ENCODE measurements at places on chromosomes 12 and 14. TPM values are rescaled to one million over a fixed set of nuclear protein-coding genes. Genes with fewer than 3 reads are reported as not detected.

The CFAP251 gene
- total RNA-seq: 13.5 TPM

The KRT81 gene
- total RNA-seq: not detected

The GPD1 gene
- 2.6 TPM for total RNA-seq

GRCh38 chr12:114767906-114768722 is 84.1 kb upstream of the TBX3 start:
- DNase-seq: no peak

The LRRC43 gene
- total RNA-seq: 1.4 TPM

- DNase-seq: no peak
Observed at GRCh38 chr12:127025545-127025944, 1241.4 kb upstream of the TMEM132C start.

The VPS37B gene
- total RNA-seq: 66.9 TPM

The INHBC gene
- total RNA-seq: not detected

All from glomerular endothelial cell (primary cell).